ENCODE measurements at places on chromosomes 4 and X.
A peak's percentile ranks its signal among the peaks of the same experiment; 100 is the strongest.

DNA sequence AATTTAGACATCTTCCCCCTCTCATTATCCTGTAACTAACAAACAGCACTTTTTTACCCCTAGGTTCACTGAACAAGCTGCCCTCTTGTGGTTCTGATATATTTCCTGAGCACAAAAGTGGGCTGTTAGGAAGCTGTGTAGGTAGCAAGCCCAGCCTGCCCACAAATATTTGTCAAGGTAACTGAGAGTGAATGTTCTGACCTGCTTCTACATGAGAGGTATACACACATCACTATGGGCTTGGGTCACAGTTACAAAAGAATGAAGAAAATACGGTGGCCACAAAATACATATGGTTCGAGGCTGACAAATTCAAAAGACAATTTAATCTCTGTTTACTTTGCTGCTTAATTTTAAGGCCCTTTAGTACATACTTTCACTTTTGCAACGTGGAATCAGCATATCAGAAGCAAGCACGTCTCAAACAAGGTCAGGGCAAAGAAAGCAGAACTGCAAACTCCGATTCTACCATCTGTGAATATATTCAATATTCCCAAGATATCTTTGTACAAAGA is 78.7 kb downstream of the RBM47 start:
- DNase-seq = no peak

- no peak for DNase-seq
Observed at GRCh38 chr4:110514889-110515479, 39.0 kb downstream of the ENPEP start.

- no peak for DNase-seq
Observed at GRCh38 chr4:124390861-124391260, 321.7 kb downstream of the ANKRD50 start.

GRCh38 chrX:13194291-13195103 is 125.4 kb downstream of the ATXN3L start:
- DNase-seq = no peak

DNA sequence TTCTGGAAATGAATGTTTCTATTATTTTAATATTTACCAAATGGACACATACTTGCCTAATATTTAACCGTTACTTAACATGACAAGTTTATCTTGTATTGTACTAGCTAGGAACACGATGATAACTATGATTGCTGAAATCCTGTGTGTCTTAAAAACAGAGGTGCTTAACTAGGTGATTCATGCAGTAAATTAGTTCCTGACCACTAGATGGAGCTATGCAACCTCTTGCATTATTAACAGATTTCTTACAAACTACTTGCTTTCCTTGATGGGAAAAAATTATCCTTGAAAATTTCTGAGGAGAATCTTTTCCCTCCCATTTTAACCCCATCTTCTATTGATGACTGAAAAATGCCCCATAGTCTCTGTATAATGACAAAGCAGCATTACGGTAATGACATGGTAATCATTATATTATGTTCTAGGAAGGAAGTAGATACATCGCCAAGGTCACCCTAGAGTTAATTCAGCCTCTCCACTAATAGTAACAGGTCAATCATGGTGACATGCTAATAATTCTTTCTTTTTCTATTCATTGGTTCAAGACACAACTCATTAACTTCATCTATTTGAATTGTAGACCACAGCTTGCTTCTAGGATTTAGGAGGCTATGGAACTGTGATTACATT is 844.2 kb downstream of the RAPGEF2 start:
- DNase-seq = no peak

- no peak for DNase-seq
Observed at GRCh38 chrX:37613933-37614332, 42.5 kb downstream of the LANCL3 start.

DNA sequence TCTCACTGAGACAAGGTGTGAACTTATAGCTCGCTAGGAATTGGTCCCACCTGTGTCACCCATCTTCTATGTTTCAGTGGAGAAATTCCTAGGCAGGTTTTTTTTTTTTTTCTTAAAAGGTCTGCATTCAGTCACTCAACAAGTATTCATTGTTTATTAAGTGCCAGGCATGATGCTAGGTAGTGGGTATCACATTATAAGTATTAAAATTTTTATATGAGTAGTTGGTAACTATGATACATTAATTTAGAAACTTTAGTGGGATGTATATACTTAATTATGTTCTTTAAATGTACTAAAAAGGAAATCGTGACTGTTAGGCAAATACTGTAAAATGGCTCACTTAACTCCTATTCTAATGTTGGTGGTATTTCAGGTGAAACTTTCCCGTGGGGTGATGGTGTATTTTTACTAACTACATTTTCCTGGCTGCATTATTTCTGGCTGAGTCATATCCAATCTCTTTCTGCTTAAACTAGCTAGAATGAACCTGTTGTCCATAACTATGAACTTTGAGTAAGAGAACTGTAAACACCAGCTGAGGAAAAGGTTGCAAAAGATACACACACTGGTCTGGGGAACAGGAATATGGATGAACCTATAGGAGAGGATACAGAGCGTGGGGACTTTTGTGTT is 49.3 kb upstream of the MED14 start:
- DNase-seq = no peak

- DNase-seq = no peak
Observed at GRCh38 chr4:110344165-110344564, 131.8 kb upstream of the ENPEP start.

DNA sequence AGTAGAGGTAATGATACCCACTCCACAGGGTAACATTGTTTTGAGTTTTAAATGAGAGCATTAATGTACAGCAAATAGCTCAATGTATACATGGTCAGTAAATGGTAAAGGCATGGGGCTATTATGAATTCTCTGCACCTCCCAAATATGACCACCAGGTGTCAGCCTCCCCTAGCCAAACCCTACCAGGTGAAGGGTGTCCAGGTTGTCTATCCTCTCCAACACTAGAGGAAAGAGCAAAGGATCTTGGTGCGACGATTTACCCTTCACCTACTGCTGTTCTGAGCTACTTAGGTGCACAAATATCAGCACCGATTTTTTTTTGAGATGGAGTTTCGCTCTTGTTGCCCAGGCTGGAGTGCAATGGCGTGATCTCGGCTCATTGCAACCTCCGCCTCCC is 26.5 kb upstream of the XIAP start:
- peak; percentile 13 for DNase-seq

DNA sequence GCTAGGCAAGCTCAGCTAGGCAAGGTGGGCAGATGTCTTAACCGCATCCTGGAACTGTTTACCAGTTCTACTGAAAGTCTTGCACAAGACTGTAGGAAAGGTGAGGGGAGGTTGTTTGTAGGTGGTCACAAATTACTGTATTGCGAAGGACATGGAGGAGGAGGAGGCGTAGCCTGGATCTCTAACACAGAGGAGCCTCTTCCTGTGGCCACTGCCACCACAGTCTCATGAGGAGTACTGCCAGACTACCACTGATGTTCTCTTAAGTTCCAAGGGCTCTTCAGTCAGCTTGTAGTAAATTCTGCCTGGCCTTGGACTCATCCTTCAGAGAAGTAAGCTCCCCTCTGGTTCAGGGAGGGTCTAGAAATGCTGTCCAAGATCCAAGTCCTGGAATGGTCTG is 258.6 kb downstream of the FAT4 start:
- no peak for DNase-seq

- DNase-seq = peak; percentile 38
Observed at GRCh38 chrX:49053223-49054072, 5.4 kb upstream of the CCDC120 start.

GRCh38 chrX:99901091-99901490 is 509.0 kb downstream of the PCDH19 start:
- no peak for DNase-seq

GRCh38 chr4:30620711-30621110 is 99.5 kb upstream of the PCDH7 start:
- DNase-seq = no peak

GRCh38 chr4:177005674-177006230 is 213.0 kb upstream of the VEGFC start:
- no peak for DNase-seq

GRCh38 chr4:83771113-83771705 is 235.3 kb downstream of the GPAT3 start:
- DNase-seq = no peak

DNA sequence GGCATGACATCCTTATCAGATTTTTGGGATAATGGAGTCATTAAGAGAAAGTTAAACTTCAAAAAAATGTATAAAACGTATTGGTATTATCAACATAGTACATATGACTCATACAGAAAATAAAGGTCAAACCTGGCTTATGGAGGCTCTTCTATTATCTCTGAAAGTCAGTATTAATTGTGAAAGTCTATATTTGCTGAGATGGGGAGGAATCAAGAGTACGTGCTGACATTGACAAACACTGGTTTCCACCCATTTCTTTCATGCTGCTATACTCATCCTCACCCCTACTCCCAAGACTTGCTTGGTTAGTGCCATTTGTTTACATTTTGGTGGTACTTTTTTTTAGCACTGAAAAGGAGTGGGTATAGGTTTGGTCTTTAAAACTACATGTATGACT is 30.8 kb upstream of the PLA2G12A start:
- no peak for DNase-seq
